ENCODE measurements at places on chromosomes 2 and 18. TPM values are rescaled to one million over a fixed set of nuclear protein-coding genes. Genes with fewer than 3 reads are reported as not detected.

DNA sequence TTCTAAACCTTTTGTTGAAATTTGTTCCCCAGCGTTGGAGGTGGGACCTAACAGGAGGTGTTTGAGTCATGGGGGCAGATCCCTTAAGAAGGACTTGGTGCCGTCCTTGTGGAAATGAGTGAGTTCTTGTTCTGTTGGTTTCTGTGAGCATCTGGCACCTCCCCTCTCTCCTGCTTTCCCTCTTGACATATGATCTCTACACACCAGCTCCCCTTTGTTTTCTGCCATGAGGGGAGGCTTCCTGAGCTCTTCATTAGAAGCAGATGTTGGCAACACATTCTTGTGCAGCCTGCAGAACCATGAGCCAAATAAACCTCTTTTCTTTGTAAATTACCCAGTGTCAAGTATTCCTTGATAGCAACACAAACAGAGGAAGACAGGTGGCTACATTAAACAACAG is 23.8 kb downstream of the NABP1 start:
- no peak for DNase-seq

DNA sequence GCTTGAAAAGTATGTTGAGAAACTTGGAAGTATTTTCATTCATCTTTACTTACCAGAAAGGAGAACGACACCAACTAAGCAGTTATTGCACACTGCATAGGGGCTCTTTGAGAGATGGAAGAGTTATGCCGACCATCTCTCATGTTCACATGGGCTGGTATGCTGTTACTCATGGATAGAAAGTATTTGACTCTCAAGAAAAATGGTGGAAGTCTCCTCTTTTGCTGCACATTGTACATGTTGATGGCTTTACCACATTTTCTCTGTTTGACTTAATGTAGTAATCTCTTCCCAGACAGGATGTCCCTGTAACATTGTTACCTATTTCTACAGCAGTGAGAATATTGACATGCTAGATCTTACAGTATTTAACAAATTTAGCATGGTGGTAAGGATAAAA is 23.2 kb downstream of the CAB39 start:
- DNase-seq: no peak

DNA sequence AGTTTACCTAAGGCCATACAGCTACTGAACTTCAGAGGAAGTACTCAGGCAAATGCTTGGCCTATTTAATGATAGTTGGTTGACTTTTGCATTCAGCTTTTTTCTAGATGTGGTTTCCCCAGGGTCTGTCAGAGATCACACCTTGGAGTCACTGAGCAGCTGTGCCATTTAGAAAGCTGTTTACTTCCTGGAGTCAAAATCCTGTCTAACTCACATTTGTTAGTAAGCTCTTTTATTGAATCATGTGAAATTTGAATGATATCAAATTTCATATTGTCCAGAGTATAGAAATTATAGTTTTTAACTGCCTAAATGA is 7.6 kb upstream of the TRIB2 start:
- no peak for DNase-seq

DHRS9 gene
- 0.23 TPM for total RNA-seq

SPC25 gene
- total RNA-seq: 0.84 TPM
